ENCODE measurements at places on chromosomes 6 and 20. TPM values are rescaled to one million over a fixed set of nuclear protein-coding genes. Genes with fewer than 3 reads are reported as not detected.
A peak's percentile ranks its signal among the peaks of the same experiment; 100 is the strongest.

The KCNK5 gene
- not detected for total RNA-seq

The OR2H2 gene
- not detected for total RNA-seq

The TFAP2B gene
- not detected for total RNA-seq

The HLA-DRB5 gene
- total RNA-seq, result not detected

The CRIP3 gene
- total RNA-seq, result not detected

DNA sequence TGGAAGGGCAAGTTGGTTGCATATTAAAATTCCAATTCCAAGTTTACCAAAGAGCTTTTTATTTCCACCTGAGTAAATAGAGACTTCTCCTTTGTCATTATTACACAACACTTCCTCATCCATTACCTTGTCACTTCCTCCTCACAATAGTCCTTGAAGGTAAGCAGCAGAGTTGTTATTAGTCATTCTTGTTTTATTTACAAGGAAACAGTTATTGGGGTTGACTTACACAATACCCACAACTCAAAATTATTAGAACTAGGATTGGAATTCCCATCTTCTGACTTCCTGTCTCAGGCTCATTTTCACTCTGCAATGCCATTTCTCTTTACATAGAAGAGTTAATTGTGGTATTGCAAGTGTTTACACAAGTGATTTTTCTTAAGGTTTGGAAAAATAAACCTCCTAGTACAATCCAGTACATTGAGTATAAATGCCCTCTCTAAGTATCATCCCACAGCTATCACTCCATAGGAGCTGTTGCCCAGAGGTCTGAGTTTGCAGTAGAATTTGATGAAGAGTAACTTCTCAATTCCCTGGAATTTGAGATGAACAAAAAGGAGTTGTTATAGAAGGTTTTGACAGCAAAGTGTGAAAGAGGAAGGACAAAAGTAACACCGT lies 28.9 kb upstream of the MTRF1L start:
- DNase-seq, result peak; percentile 64

DNA sequence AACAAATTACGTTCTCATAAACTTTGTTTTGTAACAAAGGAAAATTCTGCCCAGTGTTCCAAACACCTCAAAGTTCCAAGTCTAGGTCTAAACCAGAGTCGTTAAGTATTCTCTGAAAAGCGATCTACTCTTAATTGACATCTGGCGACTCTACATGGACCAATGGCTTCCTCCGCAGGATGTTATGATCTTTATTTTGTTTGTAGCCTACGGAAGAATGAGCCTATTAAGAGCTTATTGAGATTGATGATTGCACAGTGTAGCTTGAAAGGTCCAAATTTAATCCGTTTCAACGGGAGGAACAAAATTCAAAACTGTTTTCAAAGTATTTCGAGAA lies 61.1 kb downstream of the FAM217A start:
- peak; percentile 34 for DNase-seq

DNA sequence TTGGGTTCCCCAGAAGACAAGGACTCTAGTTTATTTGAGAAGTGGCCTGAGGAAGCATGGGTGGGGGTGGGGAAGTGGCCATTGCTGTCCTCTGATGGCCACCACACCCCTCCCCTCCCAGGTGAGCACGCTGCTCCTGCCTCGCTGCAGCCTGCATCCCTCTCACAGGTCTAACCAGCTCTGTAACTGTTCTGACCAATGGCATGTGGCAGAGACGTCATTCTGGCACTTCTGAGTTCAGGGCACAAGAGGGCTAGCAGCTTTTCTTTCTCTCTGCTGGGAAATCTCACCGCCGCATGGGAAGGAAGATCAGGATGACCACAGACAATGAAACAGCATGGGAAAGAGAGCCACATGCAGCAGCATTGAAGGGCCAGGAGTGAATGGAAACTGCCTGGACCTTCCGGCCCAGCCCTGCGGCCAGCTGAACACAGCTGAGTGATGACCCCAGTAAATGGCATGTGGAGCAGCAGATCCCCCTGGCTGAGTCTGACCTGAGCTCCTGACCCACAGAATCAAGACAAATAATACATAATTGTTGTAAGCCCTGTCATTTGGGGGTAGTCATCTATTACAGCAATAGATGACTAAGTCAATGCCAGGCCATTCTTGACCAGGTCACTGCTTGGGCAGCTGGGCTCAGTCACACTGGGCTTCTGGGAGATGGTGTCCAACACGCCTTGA lies 179.8 kb downstream of the LINC00237 start:
- no peak for DNase-seq
